ENCODE measurements at places on chromosomes 11 and 22.

GRCh38 chr11:33687733-33688479, 12.7 kb downstream of the C11orf91 start:
- DNase-seq, result peak; percentile 44

GRCh38 chr11:113401718-113402117, 14.1 kb downstream of the ANKK1 start:
- DNase-seq, result no peak

GRCh38 chr11:111878385-111878848, 548 bp downstream of the FDXACB1 start:
- DNase-seq, result no peak

GRCh38 chr11:507727-508515, 879 bp upstream of the RNH1 start:
- DNase-seq, result no peak

GRCh38 chr11:58941838-58942237, 2.5 kb downstream of the GLYATL1 start:
- DNase-seq, result no peak

- no peak for DNase-seq
Measured at GRCh38 chr11:118059246-118059940, 17.5 kb upstream of the TMPRSS4 start.

DNA sequence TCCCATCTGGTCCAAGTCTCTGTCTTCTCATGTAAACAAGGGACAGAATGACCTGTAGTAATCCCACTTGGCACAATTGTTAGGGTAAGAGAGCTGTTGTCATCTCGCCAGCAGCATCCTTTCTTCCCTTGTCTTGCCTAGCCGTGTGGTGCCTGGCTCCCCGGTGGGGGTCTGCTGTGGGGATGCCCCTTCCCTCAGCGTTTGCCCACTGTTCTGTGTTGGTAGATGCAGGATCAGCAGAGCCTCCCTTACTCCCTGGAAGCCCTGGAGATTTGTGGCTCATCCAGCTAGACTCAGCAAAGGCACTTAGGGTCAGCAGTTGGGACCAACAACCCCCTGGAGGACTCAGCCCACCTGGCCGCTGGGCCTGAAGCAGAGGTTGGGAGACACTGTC, 13.0 kb downstream of the ACO2 start:
- DNase-seq, result no peak

GRCh38 chr11:96062134-96062533, 138.2 kb upstream of the MTMR2 start:
- DNase-seq, result no peak

DNA sequence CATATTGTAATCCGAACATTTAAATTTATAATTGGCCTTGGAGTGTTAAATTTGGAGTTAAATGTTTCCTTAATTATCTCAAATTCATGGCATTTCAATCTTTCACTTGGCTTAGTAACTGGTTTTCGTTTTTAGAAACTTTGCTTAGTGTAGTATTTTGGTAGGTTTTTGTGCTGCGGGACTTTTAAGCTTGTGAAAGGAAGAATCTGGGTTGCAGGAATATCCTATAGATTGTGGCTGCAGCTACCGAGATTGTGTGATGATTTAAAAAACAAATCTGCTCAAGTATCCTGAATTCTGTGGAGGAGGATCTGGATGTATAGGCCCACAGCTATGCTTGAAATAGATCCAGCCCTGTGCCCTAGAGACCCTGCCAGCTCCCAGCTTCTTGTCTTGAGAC, 27.1 kb downstream of the OSBP2 start:
- DNase-seq, result no peak

DNA sequence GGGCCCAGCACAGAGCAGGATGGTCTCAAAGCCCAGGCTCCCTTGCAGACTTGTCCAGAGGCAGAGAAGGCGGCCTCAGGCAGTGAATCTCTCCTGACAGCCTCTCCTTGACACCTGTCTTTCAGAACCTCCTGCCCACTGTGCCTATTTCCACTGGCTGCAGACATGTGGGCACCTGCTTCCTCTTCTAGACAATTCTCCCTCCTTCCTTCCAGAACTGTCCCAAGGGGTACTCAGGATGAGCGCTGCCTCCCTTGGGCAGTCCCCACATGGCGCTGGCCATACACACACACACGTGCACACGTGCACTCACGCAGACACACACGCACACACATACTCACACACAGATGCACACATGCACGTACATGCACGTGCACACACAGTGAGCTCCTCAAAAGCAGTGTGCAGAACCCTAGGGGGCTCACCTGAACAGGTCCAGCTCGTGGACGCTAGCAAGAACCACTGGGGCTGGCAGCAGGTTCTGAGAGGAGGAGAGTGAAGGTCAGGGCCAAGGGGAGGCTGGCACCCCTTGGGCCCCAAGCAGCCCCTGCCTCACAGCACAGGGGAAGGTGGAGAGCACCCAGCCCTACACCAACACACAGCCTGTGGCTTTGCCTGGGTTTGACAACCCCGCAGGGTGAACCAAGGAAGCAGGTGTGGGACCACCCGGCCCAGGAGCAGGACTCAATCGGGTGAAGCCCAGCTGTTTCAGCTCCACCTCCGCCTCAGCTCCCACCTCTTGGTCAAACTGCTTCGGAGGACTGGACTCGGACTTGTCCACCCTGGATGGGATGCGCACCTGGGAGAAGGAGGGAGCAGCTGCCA, 8.1 kb upstream of the PLXNB2 start:
- no peak for DNase-seq

- DNase-seq, result peak; percentile 48
Measured at GRCh38 chr11:114036147-114036811, 23.2 kb upstream of the ZBTB16 start.

DNA sequence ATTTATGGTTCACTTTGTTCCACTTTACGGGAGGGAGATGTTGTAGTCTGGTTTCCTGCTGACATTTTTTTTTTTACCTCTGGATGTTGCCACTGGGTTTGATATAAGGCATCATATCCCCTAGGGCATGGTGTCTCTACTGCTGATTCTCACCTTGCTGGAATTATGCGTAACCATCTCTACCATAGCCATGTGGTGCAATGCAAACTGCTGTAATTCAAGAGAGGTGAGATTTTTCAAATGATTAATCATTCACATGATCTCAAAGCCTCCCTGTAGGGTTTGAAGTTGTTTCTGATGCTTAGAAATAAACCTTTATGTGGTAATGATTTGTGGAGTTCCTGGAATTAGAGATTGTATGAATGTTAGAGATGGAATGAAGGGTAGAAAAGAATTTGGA, 13.0 kb downstream of the MS4A3 start:
- no peak for DNase-seq

DNA sequence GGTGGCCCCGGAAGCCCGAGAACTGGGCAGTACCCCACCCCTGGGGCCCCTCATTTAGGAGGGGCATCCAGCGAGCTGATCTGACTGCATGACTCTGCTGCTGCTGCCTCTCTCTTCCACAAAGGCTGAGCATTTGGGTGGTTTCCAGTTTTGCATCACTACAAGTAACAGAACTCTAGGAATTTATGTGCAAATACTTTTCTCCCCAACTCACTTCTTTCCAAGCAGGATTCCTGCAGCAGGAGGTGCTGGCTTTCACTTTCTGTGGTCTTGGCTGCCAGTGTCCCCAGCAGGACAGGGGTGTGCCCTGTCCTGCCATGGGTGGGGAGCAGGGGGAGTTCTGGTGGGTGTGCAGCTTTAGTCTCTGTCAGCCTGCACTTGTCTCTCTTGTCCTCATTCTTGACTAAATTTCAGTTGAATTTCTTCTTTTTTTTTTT, 21.2 kb downstream of the UPB1 start:
- DNase-seq, result peak; percentile 92

DNA sequence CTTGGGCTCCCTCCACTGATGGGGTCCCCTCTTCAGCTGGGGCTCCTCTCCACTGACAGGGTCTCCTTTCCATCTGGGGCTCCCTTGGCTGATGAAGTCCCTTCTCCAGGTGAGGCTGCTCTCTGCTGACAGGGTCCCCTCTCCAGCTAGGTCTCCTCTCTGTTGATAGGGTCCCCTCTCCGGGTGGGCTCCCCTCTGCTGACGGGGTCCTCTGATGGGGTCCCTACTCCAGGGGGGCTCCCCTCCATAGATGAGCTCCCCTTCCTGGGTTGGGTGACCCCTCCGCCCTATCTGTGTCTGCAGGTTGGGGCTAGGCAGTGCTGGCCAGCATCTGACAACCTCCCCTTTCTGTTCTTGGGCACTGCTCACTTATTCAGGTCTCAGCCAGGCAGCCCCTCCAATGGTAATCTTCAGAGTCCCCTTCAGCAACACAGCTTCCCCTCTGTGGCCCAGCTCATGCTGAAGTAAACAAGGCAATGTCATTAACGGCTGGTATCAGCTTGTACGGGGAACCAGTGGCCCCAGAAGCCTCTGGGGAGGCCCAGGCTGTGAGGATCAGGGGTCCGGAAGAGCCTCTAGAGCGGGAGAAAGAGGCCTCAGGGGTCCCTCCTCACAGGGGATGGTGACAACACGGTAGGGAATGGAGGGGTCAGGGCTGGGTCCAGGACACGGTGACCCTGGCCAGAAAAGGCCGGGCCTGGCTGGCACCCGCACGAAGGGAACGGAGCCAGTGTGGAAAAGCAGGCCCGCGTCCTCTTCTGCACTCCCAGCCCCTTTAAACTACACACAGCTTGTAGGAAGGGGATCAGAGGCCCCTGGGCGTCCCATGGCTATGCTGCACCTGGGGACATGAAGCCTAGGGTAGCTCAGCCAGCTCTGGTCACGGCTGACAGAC, 9.6 kb upstream of the CD81 start:
- DNase-seq, result no peak

All from hepatic stellate cell (primary cell).